Activated naive CD8-positive, alpha-beta T cell treated with anti-CD3 and anti-CD28 coated beads for 36 hours (primary cell): ENCODE measurements at places on chromosomes 2 and 18. TPM values are rescaled to one million over a fixed set of nuclear protein-coding genes. Genes with fewer than 3 reads are reported as not detected.

DNA sequence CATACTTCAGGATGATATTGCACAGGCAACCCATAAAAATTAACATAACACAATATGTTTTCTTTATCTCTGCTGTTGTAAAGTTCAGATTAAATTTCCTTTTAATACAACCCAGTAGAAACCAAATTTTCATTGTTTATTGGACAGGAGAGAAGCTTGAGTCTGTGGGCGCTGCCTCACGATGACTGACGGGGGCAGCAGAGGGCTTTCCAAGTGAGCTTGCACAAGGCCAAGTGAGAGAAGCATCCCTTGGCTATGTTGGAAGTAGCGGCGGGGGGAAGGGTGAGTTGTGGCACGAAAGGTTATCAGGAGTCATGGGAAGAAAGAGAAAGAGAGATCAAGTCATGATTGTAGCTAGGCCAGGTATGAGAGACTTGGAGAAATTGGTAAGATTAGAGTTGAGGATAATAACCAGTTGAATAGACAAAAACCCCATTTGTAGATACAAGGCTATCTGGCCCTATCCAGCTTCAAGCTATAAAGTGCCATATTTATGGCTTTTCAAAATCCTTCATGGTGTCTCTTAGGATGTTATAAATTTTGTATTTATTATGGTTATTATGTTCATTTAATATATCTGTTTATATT is 413.7 kb upstream of the FAM98A start:
- DNase-seq: peak; percentile 5
- no peaks in the 10 kb centered on the region for H3K27me3 ChIP-seq
- no peaks in the 10 kb centered on the region for H3K4me1 ChIP-seq
- no peaks in the 10 kb centered on the region for H3K36me3 ChIP-seq
- H3K4me3 ChIP-seq: no peak overlapping the region

DNA sequence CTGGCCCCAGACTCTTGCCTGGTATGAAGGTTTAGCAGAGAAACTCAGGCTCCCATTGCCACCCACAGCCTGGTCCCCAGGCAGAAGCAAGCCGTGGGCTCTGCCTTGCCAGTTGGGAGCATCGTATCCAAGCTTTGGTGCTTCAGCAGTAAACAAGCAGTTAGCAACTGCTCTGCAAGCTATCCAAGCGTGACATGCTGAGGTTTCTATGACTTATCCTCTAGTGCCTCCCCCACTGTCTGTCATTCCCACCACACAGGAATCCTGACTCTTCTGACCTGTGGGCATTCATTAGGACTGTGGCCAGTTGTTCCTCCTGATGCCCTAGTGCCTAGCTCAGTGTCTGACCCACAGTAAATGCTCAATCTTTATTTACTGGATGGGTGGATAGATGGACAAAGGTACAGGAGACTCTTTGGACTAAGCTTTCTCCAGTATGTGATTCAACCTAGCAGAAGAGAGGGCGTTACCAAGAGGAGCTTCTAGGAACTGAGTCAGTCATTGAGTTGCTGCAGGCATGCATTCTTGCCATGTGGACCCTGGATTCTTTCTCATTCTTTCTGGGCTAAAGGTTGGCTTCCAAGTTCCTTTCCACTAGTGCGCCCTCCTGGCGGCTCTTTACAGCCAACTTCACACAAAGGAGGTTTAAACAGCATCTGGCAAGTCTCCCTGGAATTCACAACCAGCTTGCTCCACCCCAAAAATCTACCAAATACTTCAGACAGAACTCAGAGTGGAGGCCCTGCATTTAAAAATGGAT is 40.6 kb upstream of the MRPL19 start:
- peaks cover 3% of the 10 kb centered on the region for H3K4me1 ChIP-seq
- H3K27ac ChIP-seq: no peak overlapping the region
- no peaks in the 10 kb centered on the region for H3K36me3 ChIP-seq
- DNase-seq: no peak

GRCh38 chr2:39094717-39095363 is 26.0 kb downstream of the SOS1 start:
- peaks cover 34% of the 10 kb centered on the region for H3K36me3 ChIP-seq
- H3K4me3 ChIP-seq: no peak overlapping the region
- H3K27ac ChIP-seq: peak overlapping the region; percentile 21

DNA sequence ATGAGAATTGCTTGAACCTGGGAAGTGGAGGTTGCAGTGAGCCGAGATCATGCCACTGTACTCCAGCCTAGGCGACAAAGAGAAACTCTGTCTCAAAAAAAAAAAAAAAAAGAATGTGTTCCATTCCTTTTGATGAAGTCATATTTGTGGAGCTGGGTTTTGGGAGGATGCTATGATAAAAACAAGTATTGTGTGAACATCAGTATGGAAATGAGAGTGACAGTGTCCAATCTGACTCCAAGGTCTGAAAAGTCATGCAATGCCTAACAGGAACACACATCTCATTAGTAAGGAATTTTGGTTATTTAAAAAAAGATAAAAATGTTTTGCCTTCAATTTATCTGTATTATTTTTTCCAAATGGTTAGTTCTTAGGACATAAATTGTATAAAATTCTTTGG is 11.8 kb downstream of the GCFC2 start:
- H3K4me3 ChIP-seq: no peak overlapping the region
- no peak for DNase-seq
- H3K4me1 ChIP-seq: no peaks in the 10 kb centered on the region
- H3K36me3 ChIP-seq: peaks cover 51% of the 10 kb centered on the region

DNA sequence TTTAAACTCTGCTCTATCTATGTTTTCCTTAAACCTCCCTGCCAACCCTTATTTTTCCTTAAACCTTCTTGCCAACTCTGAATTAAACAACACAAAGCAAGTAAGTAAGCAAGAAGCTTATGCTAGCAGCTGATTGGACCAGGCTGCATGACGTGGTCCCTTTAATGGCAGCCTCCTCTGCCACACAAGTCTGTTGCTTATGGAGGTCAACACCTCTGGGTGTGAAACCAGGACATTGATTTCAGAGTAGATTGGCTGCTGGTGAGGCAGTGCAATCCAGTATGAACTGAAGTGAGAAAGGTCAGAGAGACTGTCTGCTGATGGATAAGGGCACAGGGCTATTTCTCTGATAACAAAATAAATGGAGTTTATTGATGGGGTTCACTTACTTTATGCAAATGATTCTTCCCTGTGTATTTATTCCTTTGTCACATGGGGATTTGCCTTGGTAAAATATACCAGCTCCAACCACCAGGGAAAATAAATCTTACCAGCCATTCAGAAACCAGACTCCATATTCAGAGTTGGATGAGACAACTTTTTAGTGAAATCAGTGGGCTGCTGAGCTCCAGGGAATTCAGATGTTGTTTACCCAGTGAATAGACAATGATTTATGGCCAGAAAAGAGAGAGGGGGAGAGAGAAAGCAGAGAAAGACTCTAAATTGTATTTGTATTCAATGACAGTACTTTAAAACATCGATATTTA is 112.2 kb upstream of the NCKAP5 start:
- H3K4me3 ChIP-seq: no peak overlapping the region
- peaks cover 2% of the 10 kb centered on the region for H3K27me3 ChIP-seq
- no peaks in the 10 kb centered on the region for H3K4me1 ChIP-seq
- DNase-seq: no peak
- no peaks in the 10 kb centered on the region for H3K36me3 ChIP-seq

- no peak overlapping the region for H3K4me3 ChIP-seq
- H3K27me3 ChIP-seq: no peaks in the 10 kb centered on the region
- no peak for DNase-seq
- peaks cover 21% of the 10 kb centered on the region for H3K4me1 ChIP-seq
- no peaks in the 10 kb centered on the region for H3K36me3 ChIP-seq
Measured at GRCh38 chr2:1515073-1515430, 101.8 kb downstream of the TPO start.

GRCh38 chr2:219912491-219912921 is 285.1 kb downstream of the SLC4A3 start:
- H3K4me3 ChIP-seq: no peak overlapping the region
- no peaks in the 10 kb centered on the region for H3K27me3 ChIP-seq
- no peak for DNase-seq

- no peaks in the 10 kb centered on the region for H3K27me3 ChIP-seq
- no peak overlapping the region for H3K27ac ChIP-seq
- H3K4me1 ChIP-seq: peaks cover 23% of the 10 kb centered on the region
- H3K36me3 ChIP-seq: peaks cover 35% of the 10 kb centered on the region
Measured at GRCh38 chr2:119950966-119951365, 61.9 kb upstream of the EPB41L5 start.

GRCh38 chr2:134402410-134402809 is 148.5 kb downstream of the MGAT5 start:
- no peak for DNase-seq

- no peaks in the 10 kb centered on the region for H3K36me3 ChIP-seq
- H3K27me3 ChIP-seq: peaks cover 12% of the 10 kb centered on the region
- H3K27ac ChIP-seq: no peak overlapping the region
Measured at GRCh38 chr2:119119076-119119785, 39.3 kb downstream of the C1QL2 start.

DNA sequence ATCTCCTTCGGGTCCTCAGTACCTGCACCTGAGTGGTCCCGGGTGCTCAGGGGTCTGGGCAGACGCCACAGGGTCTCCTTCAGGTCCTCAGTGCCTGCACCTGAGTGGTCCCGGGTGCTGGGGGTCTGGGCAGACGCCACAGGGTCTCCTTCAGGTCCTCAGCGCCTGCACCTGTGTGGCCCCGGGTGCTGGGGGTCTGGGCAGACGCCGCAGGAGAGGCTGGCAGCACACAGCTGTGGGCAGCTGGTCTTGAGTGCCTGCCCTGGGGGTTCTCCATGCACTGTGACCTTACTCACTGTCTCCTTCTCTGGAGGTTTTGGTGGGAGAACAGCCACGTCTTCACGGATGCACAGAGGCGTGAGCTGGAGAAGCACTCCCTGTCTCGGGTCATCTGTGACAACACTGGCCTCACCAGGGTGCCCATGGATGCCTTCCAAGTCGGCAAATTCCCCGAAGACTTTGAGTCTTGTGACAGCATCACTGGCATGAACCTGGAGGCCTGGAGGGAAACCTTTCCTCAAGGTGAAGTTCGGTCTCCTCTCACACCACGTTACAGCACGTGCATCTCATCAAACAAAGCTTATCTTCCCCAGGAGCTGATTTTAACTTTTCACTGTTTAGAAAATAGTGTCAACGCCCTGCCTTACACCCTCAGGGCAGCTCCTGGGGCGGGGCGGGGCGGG is 82.6 kb downstream of the TPO start:
- no peaks in the 10 kb centered on the region for H3K27me3 ChIP-seq
- H3K4me1 ChIP-seq: no peaks in the 10 kb centered on the region
- no peak overlapping the region for H3K4me3 ChIP-seq
- H3K27ac ChIP-seq: no peak overlapping the region
- no peaks in the 10 kb centered on the region for H3K36me3 ChIP-seq

DNA sequence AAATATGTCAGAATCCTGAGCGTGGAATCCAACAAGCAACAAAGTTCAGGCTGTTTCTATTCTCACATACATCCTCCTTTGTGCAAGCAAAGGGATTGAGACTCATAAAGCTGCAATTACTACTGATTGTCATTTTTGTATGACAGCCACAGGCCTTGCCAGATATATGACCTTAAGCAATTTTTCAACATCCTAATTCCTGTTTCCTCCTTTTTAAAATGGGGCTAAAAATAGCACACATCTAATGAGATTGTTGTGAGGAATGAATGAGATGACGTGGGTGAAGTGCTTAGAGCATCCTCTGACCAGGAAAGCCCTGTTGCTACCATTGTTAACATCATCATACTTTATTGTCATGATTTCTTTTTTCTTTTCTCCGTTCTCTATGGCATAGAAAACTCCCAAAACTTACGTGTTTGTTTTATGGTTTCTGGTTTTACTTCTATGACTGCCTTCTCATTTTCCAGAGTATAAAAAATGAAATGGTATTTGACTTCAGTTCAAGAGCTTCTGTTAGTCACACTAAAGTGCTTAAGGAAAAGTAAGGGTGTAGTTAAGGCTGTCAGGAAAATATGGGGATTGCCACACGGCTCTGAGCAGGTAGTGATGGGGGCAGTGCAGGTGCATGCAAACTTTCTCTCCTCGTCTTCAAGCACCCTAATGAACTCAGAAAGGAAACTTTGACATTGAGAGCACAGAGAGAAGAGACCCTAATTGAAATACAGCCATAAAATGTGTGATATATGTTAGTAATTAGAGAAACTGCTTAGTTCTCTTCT is 590.6 kb upstream of the NETO1 start:
- DNase-seq: no peak
- H3K27ac ChIP-seq: no peak overlapping the region
- H3K4me3 ChIP-seq: no peak overlapping the region
- no peaks in the 10 kb centered on the region for H3K4me1 ChIP-seq

DNA sequence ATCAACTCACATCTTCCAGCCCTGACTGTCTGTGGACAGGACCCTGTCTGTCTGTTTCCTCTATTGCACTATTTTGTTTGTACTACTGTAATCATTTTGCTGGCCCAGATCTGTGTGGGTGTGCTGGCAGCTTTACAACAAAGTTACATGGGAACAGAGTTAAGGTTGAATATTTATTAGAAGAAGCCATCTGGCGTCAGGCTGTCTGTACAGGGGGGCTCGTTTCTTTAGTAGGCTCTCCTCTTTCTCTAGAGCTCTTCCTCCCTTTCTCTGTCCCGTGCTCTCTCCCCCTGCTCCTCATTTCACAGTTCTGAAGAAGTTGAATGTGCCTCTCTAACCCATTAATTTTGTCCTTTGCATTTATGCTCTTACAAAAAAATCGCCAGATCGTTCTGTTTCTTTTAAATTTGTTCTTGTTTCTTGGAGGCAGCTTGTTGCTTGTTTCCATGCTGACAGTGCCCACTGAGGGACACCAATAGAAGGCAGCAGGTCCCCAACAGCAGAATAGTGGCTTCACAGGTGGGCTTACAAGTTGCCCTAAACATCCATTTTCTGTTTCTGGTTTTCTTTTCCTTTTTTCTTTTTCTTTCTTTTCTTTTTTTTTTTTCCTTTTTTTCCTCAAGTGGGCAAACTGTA is 315.2 kb upstream of the ZEB2 start:
- H3K27me3 ChIP-seq: peaks cover 1% of the 10 kb centered on the region
- no peak overlapping the region for H3K27ac ChIP-seq
- no peak overlapping the region for H3K4me3 ChIP-seq
- no peaks in the 10 kb centered on the region for H3K4me1 ChIP-seq

GRCh38 chr2:10344105-10345066 is 41.7 kb downstream of the HPCAL1 start:
- H3K27me3 ChIP-seq: no peaks in the 10 kb centered on the region
- H3K36me3 ChIP-seq: peaks cover 9% of the 10 kb centered on the region
- H3K4me3 ChIP-seq: no peak overlapping the region
- peak overlapping the region; percentile 7 for H3K27ac ChIP-seq
- DNase-seq: no peak

GRCh38 chr2:46493241-46493970 is 14.0 kb downstream of the TMEM247 start:
- H3K4me3 ChIP-seq: no peak overlapping the region
- H3K4me1 ChIP-seq: peaks cover 3% of the 10 kb centered on the region
- H3K27ac ChIP-seq: no peak overlapping the region
- no peak for DNase-seq

GRCh38 chr2:86066007-86066578 is 39.6 kb downstream of the POLR1A start:
- H3K4me3 ChIP-seq: no peak overlapping the region
- H3K4me1 ChIP-seq: peaks cover 22% of the 10 kb centered on the region
- DNase-seq: no peak
- H3K27me3 ChIP-seq: no peaks in the 10 kb centered on the region

GRCh38 chr2:228767196-228767595 is 503.9 kb downstream of the PID1 start:
- H3K4me1 ChIP-seq: no peaks in the 10 kb centered on the region
- H3K27ac ChIP-seq: no peak overlapping the region
- no peaks in the 10 kb centered on the region for H3K27me3 ChIP-seq
- no peak for DNase-seq
- H3K36me3 ChIP-seq: no peaks in the 10 kb centered on the region

The CCDC141 gene
- 4.8 TPM for total RNA-seq

The KIF1A gene
- total RNA-seq: 8.2 TPM

The SLC9A4 gene
- not detected for total RNA-seq

The GPR75 gene
- total RNA-seq: 1.8 TPM

The SMIM21 gene
- not detected for total RNA-seq

The SCYGR4 gene
- total RNA-seq: not detected

The CXCR2 gene
- 0.31 TPM for total RNA-seq
